NCI-H69 (cell line): ENCODE measurements at places on chromosomes 11 and 22.

DNA sequence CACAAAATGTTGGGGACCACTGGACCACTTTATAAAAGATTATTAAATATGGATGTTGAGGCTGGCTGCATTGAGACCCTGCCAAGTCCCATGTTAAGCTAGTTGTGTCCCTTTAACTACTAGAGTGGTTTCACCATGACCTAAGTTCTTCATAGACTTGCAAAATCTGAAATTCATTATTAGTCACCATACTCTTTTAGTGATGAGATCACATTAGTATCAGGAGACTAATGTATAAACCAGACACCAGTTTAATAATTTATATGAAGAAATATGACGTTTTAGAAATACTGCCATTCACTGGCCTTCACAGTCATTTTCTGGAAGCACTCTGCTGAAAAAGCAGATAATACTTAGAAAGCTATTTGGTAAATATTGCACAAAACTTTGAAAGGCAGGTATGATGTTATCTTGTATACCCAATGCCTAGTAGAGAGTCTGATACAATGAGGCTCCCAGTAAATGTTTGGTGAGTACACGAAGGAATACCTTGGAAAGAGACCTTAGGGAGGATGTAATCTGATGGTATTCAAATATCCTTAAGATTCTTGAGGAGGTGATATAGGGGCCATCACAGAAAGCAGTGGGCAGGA is 728.2 kb upstream of the ANO5 start:
- DNase-seq, result no peak

DNA sequence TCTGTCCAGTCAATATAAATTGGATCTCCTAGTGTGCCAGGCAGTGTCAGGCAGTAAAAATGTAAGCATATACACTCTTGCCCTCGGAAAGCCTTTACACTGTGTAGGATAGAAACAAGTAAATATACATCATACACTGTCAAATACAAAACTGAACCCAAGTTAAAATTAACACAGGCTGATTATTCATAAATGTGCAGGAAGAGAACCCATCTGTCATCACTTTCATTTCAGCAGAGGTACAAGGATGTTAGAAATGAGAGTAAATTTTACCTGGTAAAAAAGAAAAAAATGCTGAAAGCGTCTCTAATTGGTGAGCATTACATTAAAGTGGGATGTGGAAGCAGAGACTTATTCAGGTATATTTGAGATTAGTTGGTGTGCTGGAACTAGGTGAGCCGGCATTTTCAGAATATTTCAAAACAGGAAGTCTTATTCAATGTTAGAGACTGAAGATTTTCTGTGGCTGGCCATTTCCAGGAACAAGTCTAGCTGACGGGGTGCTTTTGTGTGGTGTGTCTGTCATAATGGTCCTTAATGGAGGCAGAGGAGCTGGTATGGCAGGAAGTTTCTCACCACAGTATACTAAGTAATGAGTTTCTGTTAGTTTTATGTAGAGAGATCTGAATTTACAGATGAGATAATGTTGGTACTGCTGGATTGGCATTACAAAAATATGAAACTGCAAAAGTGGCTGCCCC is 192.6 kb downstream of the CASP12 start:
- peak; percentile 5 for DNase-seq

GRCh38 chr11:121722431-121723245 is 269.9 kb upstream of the SORL1-AS1 start:
- DNase-seq, result peak; percentile 100

DNA sequence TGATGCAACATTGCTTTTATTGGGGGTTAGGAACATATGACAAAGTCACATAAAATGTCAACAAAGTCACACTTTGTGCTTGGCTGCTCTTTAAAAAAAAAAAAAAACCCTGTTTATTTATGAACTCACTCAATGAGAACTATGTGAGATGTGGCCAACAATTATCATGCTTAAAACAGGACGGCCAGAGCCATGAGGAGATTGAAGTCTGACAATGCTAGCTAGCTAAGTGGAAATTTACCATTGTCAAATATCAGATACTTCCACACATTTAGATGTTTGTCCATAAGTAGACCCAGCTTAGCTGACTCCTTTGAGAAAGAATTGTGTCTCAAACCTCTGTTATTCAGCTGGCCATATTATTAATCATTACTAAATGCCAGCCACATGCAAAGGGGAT is 26.9 kb downstream of the BLID start:
- DNase-seq, result no peak

GRCh38 chr11:128409476-128409875 is 177.9 kb downstream of the ETS1 start:
- peak; percentile 14 for DNase-seq
